ENCODE measurements at places on chromosomes 12 and 14.
A peak's percentile ranks its signal among the peaks of the same experiment; 100 is the strongest.

DNA sequence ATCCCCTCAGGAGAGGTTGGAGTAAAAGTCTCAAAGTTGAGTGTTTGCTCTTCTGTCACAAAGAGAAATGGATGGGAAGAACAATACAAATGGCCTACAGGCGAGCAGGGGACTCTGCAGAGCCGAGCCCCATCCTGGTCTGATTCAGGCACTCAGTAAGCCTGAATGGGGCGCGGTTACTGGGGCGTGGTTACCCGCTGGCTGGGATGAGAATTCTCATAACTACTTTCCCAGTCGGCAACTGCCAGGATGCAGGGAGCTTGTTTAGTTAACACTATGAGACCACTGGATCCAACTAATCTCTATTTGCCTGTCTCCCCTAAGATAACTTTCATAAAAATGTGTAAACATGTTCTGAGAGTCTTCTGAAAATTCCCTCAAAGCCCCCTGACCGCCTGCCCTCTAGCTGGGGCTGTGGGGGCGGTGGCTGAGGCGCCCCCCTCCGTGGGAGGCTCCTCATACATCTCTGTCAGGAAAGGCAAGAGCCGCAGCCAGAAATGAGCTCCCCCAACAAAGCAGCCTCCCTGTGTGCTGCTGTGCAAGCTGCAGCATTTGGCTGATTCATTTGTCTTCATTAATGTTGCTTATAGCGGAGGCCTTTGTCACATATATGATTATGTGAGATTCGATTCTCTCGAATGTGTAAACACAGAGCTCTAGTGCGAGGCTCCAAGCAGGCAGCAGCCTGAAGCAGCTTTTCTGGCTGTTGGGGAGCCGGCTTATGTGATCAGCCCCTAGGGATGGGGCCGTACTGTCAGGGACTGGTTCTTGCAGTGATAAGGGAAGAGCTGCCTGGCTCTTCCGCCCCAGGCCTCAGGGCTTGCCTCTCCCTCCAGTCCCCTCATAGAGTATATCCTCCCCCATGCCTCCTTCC, 126.1 kb upstream of the ARHGAP5 start:
- no peak for DNase-seq

- no peak for DNase-seq
Observed at GRCh38 chr14:104820669-104821228, 19.8 kb downstream of the ZBTB42 start.

GRCh38 chr14:27314231-27314630, 716.4 kb upstream of the NOVA1 start:
- no peak for DNase-seq

DNA sequence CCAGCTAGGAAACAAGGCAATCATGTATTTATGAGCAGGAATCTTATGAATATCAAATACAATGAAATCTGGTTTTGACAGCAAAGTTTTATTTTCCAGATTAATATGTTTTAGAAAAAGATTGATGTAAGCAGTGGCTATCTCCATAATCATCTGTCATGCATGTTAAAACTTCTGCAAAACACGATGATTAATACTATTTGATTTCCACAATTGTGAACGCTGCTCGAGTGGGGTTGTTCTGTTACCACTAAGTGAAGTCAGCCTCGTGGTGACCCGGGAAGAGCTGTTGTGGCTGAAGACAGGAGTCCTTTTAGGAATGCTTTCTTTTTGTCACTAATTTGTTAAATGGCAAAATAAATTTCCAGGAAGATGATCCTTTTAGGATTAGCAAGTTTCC, 9.4 kb downstream of the CFAP251 start:
- DNase-seq = no peak

DNA sequence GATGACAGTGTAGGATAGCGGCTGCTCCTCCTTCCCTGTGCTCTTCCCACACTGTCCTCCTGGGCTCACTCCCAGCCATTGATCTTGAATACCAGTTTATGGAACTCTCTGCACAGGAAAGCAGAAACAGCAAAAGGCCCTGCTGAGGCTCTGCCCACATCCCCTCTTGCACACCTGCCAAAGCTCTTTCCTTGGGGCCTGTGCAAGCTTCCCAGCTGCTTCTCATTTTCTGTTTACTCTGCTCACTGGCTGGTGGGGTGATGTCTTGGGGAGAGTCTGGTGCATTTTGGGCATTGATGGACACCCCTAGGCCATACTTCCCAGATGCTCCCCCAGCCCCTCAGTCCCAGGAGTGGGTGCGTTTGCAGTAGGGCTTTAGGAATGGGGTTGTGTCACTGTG, 361.8 kb downstream of the TMEM121 start:
- no peak for DNase-seq

GRCh38 chr12:57210926-57211692, 5.5 kb upstream of the NXPH4 start:
- DNase-seq = no peak

DNA sequence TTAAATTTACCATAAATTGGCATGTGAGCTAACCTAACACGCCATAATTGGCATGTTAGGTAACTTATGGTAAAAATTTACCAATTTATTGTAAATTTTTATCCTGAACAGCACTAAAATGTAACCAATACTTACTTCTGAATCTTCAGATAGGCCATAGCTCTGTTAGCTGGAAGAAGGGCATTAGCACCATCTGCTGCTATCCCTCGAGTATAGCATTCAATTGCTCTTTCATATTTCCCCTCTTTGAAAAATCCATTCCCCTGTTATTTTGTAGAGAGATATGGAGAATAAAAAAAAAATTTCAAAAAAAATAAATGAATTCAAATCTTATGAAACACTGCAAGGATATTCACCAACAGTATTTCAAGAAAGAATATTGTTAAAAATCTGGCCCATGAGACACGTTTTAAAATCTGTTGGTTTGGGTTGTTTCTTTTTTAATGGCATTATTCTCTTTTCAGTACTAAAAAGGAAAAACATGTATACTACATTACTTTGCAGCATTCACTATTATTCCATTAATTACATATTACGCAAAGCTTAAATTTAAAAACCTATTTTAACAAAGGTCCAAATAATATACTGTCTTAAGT, 19.1 kb downstream of the RPAP3 start:
- no peak for DNase-seq

GRCh38 chr14:69458350-69458749, 26.2 kb upstream of the PLEKHD1 start:
- no peak for DNase-seq

DNA sequence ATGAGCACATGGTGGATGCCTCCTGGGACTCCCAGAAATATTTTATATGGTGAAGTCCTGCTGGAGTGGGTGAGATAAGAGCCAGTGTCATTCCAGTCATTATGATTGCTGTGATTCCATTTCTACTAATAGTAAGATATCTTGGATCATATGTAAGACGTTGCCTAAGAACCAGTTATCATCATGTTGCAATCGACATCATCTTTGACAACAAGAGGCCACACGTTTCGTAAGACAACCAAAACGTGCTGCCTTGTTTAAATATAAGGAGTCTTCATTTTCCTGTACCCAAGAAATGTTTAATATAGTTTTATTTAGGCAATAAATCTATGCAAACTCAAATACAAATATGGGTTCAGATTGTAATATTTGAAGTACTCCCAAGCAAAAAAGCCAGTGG, 58.4 kb downstream of the SPTSSA start:
- DNase-seq = no peak

- peak; percentile 25 for DNase-seq
Observed at GRCh38 chr12:94262228-94263010, 114.0 kb downstream of the PLXNC1 start.

DNA sequence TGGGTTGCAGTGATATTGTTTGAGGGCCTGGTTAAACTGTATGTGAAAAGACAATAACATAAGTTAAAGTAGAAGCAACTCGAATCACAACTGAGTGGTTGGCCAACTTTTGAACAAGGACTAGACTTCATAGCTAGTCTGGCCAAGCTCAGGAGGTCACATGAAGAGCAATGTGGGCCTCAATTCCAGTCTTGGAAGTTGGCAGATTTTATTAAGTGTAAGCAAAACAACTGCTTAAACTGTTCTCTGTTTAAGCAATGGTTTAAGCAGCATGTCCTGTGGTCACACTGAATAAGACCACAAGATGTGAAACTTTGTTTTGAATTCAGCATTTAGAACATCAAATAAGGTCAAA, 100.4 kb downstream of the TMTC3 start:
- DNase-seq = no peak

GRCh38 chr12:125201090-125201489, 135.9 kb downstream of the AACS start:
- no peak for DNase-seq

GRCh38 chr12:65022960-65023359, 98.1 kb downstream of the WIF1 start:
- no peak for DNase-seq

- no peak for DNase-seq
Observed at GRCh38 chr12:20101046-20101445, 267.3 kb upstream of the PDE3A start.

GRCh38 chr12:85951823-85952222, 77.7 kb downstream of the NTS start:
- no peak for DNase-seq

DNA sequence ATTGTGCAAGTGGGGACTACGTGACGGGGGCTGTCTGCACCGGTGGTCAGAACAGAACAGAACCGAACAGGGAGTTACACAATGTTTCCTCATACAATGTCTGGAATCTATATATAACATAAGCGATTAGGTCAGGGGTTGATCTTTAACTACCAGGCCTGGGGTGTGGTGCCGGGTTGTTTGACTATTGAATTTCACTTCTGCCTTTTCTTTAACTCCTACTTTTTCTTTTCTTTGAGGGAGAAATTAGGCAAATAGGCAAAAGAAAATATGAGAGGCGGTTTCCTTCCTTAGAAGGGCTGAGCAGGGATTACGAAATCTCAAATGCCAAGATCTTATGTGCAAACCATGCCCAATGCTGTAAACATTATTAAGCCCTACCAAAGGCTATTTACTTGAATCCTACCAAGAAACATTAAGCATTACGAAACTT, 140.3 kb downstream of the SLC38A6 start:
- no peak for DNase-seq

DNA sequence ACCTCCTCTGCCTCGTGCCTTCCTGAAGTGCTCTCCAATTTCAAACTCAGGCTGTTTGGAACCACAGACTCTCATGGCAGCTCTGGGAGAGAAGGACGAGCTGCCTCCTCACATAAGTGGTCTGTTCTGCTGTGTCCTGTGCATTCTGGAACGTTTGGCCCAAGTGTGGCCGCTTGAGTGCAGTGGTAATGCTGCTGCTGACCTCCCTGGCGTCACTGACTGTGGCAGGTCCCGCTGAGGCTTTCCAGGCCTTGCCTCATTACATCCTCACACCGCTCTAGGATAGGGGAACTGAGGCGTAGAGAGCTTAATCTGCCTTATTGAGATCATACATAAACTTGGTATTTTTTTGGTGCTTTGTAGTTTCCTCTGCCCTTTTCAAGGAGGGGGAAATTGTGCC, 14.2 kb downstream of the CCDC92 start:
- no peak for DNase-seq

DNA sequence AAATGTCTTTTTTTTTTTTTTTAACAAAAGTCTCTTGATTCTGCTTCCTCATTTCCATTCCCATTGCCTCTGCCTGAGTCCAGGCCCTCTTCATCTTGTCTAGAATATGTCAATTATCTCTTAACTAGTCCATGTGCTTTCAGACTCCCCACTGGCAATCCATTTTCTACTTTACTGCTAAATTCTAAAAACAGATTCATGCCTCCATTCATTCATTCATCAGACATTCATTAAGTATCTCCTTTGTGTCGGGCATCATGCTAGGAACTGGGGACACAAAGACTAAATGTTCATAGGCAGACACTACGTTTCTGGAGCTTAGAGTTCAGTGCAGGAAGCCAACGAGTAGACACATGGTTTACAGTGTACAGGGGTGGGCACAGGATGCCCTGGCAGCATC, 9.6 kb upstream of the NEDD1 start:
- no peak for DNase-seq

- no peak for DNase-seq
Observed at GRCh38 chr12:116222358-116222757, 55.1 kb downstream of the MED13L start.

- no peak for DNase-seq
Observed at GRCh38 chr12:75890141-75890540, 141.4 kb downstream of the PHLDA1 start.

GRCh38 chr12:53049571-53050318, at the start of gene TNS2:
Gene TNS2 (plus strand): TSS chr12:53050065. CDS start chr12:53050186, 121 bp downstream.
- DNase-seq = no peak

DNA sequence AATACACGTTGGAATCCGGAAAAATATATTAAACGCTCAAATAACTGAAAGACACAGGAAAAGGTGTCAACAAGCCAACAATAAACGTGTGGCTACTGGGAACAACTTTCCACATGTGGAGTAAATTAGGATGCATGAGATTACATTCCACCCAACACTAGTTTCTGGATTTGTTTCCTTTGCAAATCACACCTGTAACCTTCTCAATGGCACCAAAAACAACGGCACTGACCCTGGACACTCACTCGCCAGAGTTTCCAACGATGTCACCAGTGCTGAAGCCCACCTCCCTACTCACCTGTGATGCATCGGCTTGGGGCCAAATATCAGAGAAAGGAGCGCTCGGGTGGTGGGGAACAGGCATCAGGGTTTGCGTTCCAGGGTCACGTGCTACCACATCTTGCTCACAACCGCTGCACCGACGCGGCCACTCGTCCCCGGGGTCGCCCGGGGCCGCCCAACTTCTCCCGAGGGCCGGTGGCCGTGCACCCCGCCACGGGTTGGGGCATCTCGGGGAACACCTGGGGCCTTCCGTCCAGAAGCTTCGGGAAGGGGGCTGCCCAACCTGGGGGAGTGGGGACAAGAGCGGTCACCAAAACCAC, 629 bp downstream of the PRDM4 start:
- no peak for DNase-seq

DNA sequence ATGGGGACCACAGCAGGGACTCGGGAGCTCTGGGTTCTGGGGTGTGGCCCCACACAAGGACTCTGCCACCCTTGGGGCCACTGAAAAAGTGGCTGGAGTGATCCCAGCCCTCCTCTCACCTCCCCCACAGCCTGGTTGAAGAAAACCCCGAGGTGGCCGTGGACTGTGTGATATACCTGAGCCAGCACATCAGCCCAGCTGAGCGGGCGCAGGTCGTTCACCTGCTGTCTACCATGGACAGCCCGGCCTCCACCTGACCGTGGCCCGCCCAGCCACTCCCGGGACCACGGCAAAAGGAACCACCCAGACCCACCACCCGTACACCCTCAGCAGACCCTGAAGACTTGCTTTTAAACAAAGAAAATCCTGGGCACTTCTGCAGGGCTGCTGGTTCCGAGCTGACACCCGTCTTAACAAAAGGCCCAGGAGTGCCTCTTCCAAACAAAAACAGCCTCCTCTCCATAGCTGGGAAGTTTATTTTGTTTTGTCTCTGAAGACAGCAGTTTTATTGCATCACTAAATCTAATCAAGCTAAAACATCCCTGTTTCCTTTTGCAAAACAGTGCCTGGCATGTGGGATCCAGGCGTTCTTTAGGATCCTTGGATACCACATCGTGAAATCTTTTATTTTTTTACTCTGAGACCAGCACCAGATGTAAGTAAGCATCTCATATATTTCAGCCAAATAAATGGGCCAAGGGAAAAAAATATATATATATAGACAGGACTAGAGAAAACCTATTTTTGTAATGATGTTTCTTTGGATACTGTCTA, 42.8 kb downstream of the FOXN4 start:
- no peak for DNase-seq

- DNase-seq = no peak
Observed at GRCh38 chr14:100761481-100761880, 34.8 kb downstream of the DLK1 start.

GRCh38 chr14:42734041-42734440, 1127.4 kb downstream of the LRFN5 start:
- no peak for DNase-seq

- DNase-seq = no peak
Observed at GRCh38 chr14:87615822-87616679, 376.9 kb downstream of the GALC start.

GRCh38 chr14:104424406-104425072, 155.0 kb upstream of the C14orf180 start:
- no peak for DNase-seq
